ENCODE measurements at places on chromosomes 16 and 17. TPM values are rescaled to one million over a fixed set of nuclear protein-coding genes. Genes with fewer than 3 reads are reported as not detected.

DNA sequence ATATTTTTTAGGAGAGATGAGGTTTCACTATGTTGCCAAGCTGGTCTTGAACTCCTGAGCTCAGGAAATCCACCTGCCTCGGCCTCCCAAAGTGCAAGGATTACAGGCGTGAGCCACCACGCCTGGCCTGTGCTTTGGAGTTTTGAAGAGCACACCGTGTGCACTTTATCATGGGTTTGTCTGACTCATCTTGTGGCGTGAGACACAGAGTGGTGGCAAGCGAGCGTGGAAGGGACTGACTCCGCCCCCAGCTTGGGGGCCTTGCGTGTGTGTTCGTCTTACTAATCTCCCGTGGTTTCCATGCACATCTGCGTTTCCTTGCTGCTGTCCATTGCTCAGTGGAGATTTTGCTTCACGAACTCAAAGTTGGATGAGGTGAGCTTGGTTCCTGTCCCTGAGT lies 22.9 kb downstream of the CRAMP1 start:
- no peaks in the 10 kb centered on the region for H3K4me1 ChIP-seq
- no peaks in the 10 kb centered on the region for H3K27me3 ChIP-seq
- no peaks in the 10 kb centered on the region for H3K36me3 ChIP-seq
- no peak overlapping the region for H3K27ac ChIP-seq
- no peak overlapping the region for H3K4me3 ChIP-seq
- no peak for DNase-seq

DNA sequence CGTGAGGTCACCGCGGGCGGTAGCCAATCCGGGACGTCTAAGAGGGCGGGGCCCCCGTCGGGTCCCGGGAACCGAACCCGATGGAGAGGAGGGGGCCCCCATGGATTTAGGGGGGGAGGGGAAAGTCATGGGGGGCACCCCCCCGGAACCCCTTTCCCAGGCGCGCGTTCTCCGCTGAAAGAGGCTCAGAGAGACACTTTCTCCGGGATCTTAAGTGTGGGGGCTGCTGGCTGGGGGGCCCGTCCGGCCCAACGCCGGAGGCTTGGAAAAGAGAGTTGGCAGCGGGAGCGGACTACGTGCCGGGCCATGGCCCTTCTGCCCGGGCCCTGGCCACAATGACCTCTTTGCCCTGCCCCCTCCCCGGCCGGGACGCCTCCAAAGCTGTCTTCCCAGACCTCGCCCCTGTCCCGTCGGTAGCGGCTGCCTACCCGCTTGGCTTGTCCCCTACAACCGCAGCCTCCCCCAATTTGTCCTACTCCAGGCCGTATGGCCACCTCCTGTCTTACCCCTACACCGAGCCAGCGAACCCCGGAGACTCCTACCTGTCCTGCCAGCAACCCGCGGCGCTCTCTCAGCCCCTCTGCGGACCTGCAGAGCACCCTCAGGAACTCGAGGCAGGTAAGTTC lies at the start of gene DLX4:
DLX4 (plus strand) TSS at position 57 of the 626 bp plus-strand sequence; CDS start at position 336, 279 bp downstream.
- peak within 1 kb of the TSS; percentile 34 for H3K4me3 ChIP-seq
- peaks cover 96% of the 10 kb centered on the region for H3K27me3 ChIP-seq
- H3K4me1 ChIP-seq = peaks cover 31% of the 10 kb centered on the region
- H3K27ac ChIP-seq = peak within 1 kb of the TSS; percentile 41

ACAP1 gene
- total RNA-seq = not detected

GDPD3 gene
- total RNA-seq = 0.67 TPM

GRCh38 chr16:46712911-46713310 lies 23.5 kb downstream of the ORC6 start:
- H3K36me3 ChIP-seq = no peaks in the 10 kb centered on the region
- DNase-seq = no peak
- no peaks in the 10 kb centered on the region for H3K4me1 ChIP-seq
- no peak overlapping the region for H3K27ac ChIP-seq
- H3K4me3 ChIP-seq = no peak overlapping the region
- H3K27me3 ChIP-seq = no peaks in the 10 kb centered on the region

TPSD1 gene
- not detected for total RNA-seq

- DNase-seq = no peak
- H3K36me3 ChIP-seq = no peaks in the 10 kb centered on the region
- H3K4me1 ChIP-seq = no peaks in the 10 kb centered on the region
- H3K4me3 ChIP-seq = no peak overlapping the region
These were observed 1.7 kb upstream of the PRKCB start for GRCh38 chr16:23833960-23834685.

GPT2 gene
- total RNA-seq = 41.0 TPM

GRCh38 chr16:88289561-88289960 lies 93.2 kb upstream of the ZNF469 start:
- no peaks in the 10 kb centered on the region for H3K36me3 ChIP-seq
- no peak overlapping the region for H3K27ac ChIP-seq
- peaks cover 3% of the 10 kb centered on the region for H3K4me1 ChIP-seq
- no peak for DNase-seq

BCAR1 gene
- total RNA-seq = 77.3 TPM

HOXB7 gene
- 4.1 TPM for total RNA-seq

GRCh38 chr17:49450181-49450580 lies 35.5 kb upstream of the PHB1 start:
- H3K4me3 ChIP-seq = no peak overlapping the region
- DNase-seq = no peak
- H3K4me1 ChIP-seq = peaks cover 5% of the 10 kb centered on the region

DNA sequence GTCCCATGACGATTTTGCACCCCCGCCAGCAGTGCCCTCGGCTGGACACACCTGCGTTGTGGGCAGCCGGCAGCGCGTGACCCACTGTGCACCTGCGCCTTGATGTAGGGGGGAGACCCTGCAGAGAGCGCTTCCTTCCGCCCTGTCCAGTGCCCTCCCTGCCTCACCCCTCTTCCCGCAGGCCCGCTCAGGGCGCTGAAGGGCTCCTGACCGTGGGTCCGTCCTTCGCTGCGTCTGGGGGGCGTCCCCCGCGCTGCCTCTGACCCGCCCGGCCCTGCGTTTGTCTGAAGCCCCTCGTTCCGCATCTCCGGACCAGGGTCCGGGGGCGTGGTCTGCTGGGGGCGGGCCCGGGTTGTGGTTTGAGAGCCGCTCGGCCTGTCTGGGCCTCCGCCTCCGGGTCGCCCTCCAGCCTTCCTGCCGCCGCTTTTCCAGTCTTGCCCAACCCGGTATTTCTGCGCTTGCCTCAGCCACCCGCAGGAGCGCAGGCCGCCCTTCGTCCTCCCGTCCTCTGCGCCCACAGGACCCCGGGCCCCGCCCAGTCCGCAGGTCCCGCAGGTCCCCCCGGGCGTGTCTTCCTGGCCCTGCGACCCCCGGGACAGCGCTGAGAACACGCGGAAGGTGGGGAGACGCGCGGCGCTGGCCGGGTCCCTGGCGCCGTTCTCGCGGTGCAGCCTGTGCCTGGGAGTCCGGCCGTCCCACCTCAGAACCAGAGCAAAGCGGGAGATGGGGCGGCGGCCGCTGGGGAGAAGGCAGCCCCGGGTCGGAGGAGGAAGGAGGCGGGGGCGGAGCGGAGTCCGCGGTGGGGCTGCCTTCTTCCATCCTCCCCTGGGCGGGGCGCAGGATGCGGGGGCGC lies 4.0 kb upstream of the IL17C start:
- H3K4me1 ChIP-seq = peaks cover 9% of the 10 kb centered on the region
- H3K4me3 ChIP-seq = no peak overlapping the region
- H3K36me3 ChIP-seq = no peaks in the 10 kb centered on the region
- peaks cover 9% of the 10 kb centered on the region for H3K27me3 ChIP-seq
- peak; percentile 75 for DNase-seq

- peak overlapping the region; percentile 96 for H3K27ac ChIP-seq
- peaks cover 29% of the 10 kb centered on the region for H3K4me1 ChIP-seq
- H3K36me3 ChIP-seq = no peaks in the 10 kb centered on the region
- H3K4me3 ChIP-seq = no peak overlapping the region
- peak; percentile 90 for DNase-seq
These were observed 2.4 kb downstream of the PGAP6 start for GRCh38 chr16:379183-379960.

- no peak overlapping the region for H3K4me3 ChIP-seq
- H3K27me3 ChIP-seq = no peaks in the 10 kb centered on the region
- H3K4me1 ChIP-seq = peaks cover 4% of the 10 kb centered on the region
- no peak overlapping the region for H3K27ac ChIP-seq
- no peak for DNase-seq
These were observed 5.9 kb downstream of the SKA2 start for GRCh38 chr17:59149051-59149450.

GRCh38 chr17:58092797-58093385 lies 9.7 kb downstream of the DYNLL2 start:
- no peak overlapping the region for H3K4me3 ChIP-seq
- peaks cover 4% of the 10 kb centered on the region for H3K36me3 ChIP-seq
- no peak overlapping the region for H3K27ac ChIP-seq
- no peak for DNase-seq
- H3K4me1 ChIP-seq = no peaks in the 10 kb centered on the region

GLIS2 gene
- total RNA-seq = 3.6 TPM

- H3K36me3 ChIP-seq = no peaks in the 10 kb centered on the region
- H3K27me3 ChIP-seq = no peaks in the 10 kb centered on the region
- no peaks in the 10 kb centered on the region for H3K4me1 ChIP-seq
- no peak overlapping the region for H3K4me3 ChIP-seq
These were observed 32.1 kb downstream of the TNRC6A start for GRCh38 chr16:24761526-24761925.

DNA sequence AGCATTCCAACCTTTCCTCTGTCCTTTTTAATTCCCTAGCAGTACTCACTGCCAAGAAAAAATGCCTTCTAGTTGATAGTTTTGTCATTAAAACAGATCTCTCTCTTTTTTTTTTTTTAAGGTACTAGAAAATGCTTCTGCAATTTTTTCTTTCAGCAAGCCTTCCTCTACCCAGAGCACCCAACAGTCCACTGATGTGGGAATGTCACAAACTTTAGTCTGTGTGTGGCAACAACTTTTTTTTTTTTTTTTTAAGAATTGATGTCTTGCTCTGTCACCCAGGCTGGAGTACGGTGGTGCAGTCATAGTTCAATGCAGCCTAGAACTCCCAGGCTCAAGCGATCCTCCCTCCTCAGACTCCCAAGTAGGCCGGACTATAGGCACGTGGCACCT lies 34.7 kb downstream of the CDRT15 start:
- H3K4me1 ChIP-seq = peaks cover 29% of the 10 kb centered on the region
- H3K27me3 ChIP-seq = no peaks in the 10 kb centered on the region
- no peak overlapping the region for H3K4me3 ChIP-seq
- no peak for DNase-seq

PTX4 gene
- not detected for total RNA-seq

DNA sequence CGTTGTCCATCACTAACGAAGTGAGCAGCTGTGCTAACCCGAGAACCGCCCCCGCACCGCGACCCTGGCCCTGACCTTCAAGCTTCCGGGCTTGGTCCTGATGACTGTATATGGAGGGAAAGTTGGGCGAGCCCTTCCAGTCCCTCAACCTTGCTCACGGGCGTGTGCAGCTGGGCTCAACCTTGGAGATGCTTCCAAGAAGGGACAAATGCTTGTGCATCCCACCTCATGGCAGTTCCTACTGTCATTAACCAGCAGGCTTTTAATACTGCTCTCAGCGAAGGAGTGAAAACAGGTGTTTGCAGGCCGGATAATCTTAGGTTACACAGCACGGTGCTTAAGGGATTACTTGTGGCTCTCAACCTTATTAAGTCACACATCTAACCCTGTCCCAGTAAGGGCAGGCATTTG lies 33.5 kb downstream of the SRL start:
- H3K27ac ChIP-seq = no peak overlapping the region
- H3K4me3 ChIP-seq = no peak overlapping the region
- peaks cover 8% of the 10 kb centered on the region for H3K4me1 ChIP-seq
- no peaks in the 10 kb centered on the region for H3K36me3 ChIP-seq
- H3K27me3 ChIP-seq = no peaks in the 10 kb centered on the region

DNA sequence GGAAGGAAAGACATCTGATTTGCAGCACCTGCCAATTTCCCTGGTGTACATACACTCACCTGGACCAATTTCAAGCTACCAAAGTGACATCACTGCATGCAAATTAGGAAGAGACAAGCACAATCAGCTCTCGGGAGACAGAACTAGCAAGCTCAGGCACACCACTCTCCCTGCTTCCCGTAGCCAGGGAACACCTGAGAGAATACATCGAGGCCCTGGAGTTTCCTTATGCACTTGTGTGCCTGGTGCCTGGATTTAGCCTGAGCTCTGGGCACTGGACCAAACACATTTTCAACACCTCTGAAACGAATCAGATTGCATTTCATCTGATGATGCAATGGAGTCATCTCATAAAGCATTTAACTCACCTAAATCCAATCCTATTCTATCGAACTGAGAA lies 110.5 kb downstream of the HS3ST2 start:
- H3K27ac ChIP-seq = no peak overlapping the region
- DNase-seq = no peak
- no peaks in the 10 kb centered on the region for H3K36me3 ChIP-seq
- no peaks in the 10 kb centered on the region for H3K27me3 ChIP-seq
- H3K4me1 ChIP-seq = no peaks in the 10 kb centered on the region
- no peak overlapping the region for H3K4me3 ChIP-seq

GRCh38 chr17:32299580-32300164 lies 34.0 kb downstream of the RHBDL3 start:
- DNase-seq = no peak
- H3K27ac ChIP-seq = no peak overlapping the region
- H3K4me3 ChIP-seq = no peak overlapping the region
- H3K36me3 ChIP-seq = no peaks in the 10 kb centered on the region

GRCh38 chr17:10061111-10061845 lies 137.1 kb downstream of the GAS7 start:
- H3K36me3 ChIP-seq = no peaks in the 10 kb centered on the region
- no peaks in the 10 kb centered on the region for H3K27me3 ChIP-seq
- peak; percentile 79 for DNase-seq
- peak overlapping the region; percentile 86 for H3K27ac ChIP-seq
- peaks cover 17% of the 10 kb centered on the region for H3K4me1 ChIP-seq
- no peak overlapping the region for H3K4me3 ChIP-seq

GRCh38 chr16:12542818-12543699 lies 260.6 kb downstream of the CPPED1 start:
- no peaks in the 10 kb centered on the region for H3K36me3 ChIP-seq
- no peaks in the 10 kb centered on the region for H3K27me3 ChIP-seq
- H3K4me3 ChIP-seq = no peak overlapping the region
- H3K4me1 ChIP-seq = peaks cover 8% of the 10 kb centered on the region
- no peak for DNase-seq
- no peak overlapping the region for H3K27ac ChIP-seq

DNA sequence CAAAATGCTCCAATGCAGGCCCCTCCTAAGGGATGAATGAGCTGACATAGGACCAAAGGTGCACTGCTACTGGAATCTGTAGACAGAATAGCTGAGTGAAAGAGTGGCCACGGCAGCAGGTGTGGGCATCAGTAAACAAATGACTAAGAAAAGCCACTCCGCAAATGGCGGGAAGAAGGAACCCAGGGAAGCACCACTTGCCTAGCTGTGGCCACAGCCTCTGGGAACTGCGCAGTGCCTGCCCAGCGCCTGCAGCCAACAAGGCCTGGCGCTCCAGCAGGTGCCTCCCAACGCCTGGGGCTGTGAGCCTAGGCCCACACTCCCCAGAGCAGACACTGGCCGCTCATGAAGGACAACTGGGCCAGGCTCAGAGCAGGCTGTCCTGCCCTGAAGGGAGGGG lies 11.8 kb downstream of the PEMT start:
- H3K27me3 ChIP-seq = no peaks in the 10 kb centered on the region
- H3K4me3 ChIP-seq = no peak overlapping the region
- peaks cover 40% of the 10 kb centered on the region for H3K4me1 ChIP-seq
- no peak for DNase-seq
- H3K27ac ChIP-seq = no peak overlapping the region
